ENCODE measurements at places on chromosomes 13 and 19.
A peak's percentile ranks its signal among the peaks of the same experiment; 100 is the strongest.

DNA sequence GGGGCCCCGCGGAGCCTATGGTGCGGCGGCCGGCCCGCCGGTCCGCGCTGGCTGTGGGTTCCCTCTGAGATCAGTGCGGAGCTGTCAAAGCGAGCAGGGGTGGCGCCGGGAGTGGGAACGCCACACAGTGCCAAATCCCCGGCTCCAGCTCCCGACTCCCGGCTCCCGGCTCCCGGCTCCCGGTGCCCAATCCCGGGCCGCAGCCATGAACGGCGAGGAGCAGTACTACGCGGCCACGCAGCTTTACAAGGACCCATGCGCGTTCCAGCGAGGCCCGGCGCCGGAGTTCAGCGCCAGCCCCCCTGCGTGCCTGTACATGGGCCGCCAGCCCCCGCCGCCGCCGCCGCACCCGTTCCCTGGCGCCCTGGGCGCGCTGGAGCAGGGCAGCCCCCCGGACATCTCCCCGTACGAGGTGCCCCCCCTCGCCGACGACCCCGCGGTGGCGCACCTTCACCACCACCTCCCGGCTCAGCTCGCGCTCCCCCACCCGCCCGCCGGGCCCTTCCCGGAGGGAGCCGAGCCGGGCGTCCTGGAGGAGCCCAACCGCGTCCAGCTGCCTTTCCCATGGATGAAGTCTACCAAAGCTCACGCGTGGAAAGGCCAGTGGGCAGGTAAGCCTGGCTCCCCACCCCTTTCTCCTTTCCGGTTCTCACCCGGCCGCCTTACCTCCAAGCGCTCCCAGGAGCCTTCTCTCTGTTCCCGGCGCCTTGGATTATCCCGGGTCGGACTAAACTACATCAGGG is at the start of gene PDX1:
TSS of gene PDX1 (plus strand) at position 67 of the 743 bp plus-strand sequence. CDS start at position 206, 139 bp downstream.
- no peak for DNase-seq

- no peak for DNase-seq
Observed at GRCh38 chr13:40564342-40565001, 102.0 kb downstream of the FOXO1 start.

GRCh38 chr13:107867701-107868661 is 347.4 kb downstream of the LIG4 start:
- no peak for DNase-seq

DNA sequence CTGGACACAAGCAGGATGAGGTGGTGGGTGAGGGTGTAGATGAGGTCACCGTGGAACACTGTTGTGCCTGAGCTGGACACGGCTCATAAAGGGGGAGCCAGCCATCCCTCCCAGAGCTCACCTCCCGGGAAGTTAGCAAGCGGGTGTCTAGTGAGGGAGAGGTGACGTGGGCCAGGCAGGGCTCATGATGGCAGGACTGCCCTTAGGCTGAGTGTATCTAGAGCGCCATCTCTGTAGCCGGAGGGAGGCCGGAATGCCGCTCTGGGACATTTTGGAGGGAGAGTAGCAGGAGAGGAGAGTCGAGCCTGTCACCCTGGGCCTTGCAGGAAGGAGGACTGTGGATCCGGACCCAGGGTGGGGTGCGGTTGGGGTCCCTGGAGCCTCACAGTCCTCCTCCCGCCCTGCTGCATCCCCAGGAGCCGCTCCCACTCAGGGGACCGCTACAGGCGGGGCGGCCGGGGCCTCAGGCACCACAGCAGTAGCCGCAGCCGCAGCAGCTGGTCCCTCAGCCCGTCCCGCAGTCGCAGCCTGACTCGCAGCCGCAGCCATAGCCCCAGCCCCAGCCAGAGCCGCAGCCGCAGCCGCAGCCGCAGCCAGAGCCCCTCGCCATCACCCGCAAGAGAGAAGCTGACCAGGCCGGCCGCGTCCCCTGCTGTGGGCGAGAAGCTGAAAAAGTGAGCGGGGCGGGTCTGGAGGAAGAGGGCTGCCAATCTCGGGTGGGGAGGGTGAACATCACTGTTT is 9.2 kb downstream of the ZNF296 start:
- DNase-seq = no peak

DNA sequence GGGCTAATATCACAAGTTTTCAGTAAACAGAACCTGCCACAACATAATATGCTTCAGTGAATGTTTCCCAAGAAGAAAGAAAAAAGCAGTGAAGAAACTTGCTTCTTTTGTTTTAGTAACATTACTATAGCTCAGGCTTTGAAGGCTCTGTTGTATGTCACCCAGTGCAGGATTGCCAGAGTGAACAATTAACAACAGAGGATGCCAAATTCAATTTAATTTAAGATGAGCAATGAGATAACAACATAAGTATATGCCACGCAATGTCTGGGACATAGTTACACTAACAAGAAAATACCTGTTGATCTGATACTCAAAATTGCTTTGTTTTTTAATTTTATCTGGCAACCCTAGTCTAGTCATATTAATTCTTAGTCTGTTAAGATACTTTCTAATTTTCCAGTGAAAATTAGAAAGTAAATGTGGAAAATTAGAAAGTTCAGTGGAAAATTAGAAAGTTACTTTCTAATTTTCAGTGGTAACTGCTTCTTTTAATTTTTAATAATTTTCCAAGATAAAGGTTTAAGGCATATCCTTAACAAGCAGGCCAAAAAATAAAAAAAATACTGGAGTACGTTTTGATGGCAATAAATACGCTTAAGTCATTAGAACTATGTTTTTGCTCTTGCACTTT is 336.3 kb downstream of the SLITRK6 start:
- no peak for DNase-seq

- DNase-seq = no peak
Observed at GRCh38 chr13:21365574-21365973, 93.5 kb downstream of the ZDHHC20 start.

- DNase-seq = peak; percentile 69
Observed at GRCh38 chr19:17778968-17779929, 15.7 kb upstream of the B3GNT3 start.

DNA sequence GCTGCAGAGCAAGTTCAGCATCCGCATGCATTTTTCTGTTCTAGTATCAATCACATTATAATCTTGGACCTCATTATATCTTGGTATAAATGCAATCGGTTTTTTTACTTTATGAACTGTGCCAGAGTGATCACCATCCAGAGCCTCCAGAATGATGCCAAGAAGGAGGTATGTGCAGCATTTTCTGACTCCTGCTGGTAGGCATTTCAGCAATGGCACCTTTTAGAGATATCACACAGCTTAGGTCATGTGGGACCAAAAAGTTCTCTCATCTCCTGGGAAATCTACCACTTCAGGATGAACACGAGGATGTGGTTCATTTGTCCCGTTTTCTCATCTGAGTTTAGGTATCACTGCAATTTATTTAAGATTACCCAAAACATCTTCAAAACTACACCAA is 220.4 kb downstream of the VWA8 start:
- no peak for DNase-seq

DNA sequence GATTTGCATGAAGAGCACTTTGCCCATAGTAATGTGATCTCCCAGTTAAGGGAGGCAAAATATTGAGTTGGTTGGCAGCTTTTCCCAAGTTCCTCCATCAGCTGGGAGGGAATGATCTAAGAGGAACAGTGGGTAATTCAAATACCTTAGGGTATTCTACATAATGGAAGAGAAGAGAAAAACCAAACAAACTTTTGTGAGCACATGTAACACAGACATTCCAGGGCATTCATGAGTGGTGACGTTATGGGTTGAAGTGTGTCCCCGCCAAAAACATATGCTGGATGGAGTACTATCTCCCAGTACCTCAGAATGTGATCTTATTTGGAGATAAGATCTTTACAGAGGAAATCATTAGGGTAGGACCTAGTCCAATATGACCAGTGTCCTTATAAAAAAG is 220.1 kb downstream of the FOXO1 start:
- DNase-seq = no peak

DNA sequence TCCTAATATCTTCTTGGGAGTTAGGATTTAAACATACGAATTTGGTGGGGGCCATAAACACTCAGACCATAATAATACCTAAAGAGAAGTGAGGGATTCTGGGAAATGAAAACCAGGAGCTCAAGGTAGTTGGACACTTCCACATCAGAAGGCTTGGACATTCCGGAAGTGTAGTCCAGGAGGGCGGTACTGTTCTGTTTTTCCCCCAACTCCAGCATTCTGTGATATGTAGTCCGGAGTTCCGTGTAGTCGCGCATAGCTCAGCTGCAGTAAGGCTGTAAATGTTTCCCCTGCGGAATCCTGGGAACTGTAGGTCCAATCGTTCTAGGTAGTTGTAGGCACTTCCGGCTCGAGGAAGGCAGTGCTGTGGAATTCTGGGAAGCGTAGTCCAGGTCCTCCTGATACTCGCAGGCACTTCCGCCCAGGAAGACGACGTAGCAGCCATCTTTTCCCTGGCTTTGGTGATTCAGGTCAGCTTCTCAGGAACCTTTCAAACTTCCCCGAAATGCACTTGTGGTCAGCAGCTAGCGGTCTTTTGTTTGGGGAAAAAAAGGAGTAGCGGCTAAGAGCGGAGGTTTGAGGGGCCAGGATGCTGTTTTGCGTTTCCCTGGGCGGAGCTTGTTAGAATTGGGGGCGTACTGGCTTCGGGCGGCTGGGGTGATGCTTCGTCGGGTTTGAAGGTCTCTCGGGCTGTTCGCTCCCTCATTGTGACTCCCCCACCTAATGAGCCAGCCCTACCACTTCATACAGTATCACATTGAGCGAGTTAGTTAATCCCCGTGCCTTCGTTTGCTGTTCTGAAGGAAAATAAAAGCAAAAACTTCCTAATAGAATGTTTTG is at the start of gene ZNF226:
TSS of gene ZNF226 (plus strand) at position 428 of the 840 bp plus-strand sequence. CDS start 4,981 bp downstream, outside the sequence.
- peak; percentile 100 for DNase-seq

GRCh38 chr13:31747291-31747690 is 8.0 kb downstream of the RXFP2 start:
- DNase-seq = no peak

DNA sequence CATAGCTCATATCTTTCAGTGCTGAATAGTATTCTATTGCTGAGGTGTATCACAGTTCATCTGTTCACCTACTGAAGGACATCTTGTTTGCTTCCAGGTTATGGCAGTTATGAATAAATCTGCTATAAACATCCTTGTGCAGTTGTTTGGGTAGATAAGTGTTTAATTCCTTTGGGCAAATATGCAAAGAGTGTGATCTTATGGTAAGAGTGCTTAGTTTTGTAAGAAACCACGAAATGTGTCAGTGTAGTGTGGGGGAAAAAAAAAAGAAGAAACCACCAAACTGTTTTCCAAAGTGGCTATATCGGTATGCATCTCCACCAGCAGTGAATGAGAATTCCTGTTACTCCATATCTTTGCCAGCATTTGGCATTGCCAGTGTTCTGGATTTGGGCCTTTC is 93.3 kb downstream of the PIBF1 start:
- DNase-seq = peak; percentile 62

- no peak for DNase-seq
Observed at GRCh38 chr19:5881543-5882299, 11.4 kb upstream of the FUT5 start.

DNA sequence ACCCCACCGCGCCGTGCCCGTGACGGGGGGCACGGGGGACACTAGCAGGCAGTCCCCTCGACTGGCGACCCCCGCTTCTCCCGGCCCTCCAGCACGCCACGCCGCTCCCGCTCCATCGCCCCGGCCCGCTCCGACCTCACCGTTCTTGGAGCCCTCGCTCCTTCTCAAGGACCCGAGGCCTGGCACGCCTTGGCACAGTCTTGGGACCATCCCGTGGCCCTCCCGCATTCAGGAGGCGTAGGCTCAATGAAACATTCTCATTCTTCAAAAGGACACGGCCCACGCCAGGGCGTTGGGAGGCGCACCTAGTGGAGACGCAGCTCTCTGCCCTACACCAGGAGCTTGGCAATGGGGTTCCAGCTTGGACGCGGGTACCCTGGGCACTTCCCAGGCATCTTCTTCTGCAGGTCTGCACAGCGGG is 473 bp upstream of the CERS1 start:
- DNase-seq = no peak

- peak; percentile 48 for DNase-seq
Observed at GRCh38 chr13:107422421-107422820, 792.9 kb downstream of the LIG4 start.

GRCh38 chr19:661427-662196 is 1.4 kb downstream of the RNF126 start:
- peak; percentile 50 for DNase-seq

DNA sequence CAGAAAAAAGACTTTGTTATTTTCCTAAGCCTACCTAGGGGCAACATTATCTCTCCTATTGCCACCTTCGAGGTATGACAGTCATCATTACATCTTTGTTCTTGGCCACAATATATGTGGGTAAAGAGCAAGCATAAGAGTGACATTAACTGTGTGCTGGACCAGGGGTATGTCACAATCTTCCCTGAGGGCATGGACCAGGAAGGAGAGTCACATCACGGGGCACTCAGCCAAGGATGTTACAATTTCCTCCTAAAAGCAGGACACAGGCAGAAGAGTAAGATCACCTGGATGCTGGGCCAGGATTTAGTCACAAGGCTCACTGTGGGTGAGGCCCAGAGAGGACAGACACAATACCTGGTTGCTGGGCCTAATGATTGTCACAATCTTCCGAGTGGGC is 53.0 kb upstream of the ZNF728 start:
- no peak for DNase-seq

DNA sequence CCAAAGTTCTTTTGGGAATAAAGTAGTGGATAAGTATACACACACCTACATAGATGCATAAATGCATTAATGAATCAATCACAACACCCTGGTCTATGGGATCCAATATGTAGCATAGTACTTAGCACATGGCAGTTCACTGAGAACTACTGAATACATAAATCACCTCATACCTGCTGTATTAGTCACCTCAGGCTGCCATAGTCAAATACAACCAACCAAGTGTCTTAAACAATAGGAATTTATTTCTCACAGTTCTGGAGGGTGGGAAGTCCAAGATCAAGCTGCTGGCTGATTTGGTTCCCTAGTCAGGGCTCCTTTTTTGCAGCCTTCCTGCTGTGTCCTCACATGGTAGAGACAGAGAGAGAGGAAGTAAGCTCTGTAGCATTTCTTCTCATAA is 228.2 kb downstream of the NHLRC3 start:
- no peak for DNase-seq

GRCh38 chr13:50627111-50627510 is 216.4 kb downstream of the DLEU7 start:
- no peak for DNase-seq

DNA sequence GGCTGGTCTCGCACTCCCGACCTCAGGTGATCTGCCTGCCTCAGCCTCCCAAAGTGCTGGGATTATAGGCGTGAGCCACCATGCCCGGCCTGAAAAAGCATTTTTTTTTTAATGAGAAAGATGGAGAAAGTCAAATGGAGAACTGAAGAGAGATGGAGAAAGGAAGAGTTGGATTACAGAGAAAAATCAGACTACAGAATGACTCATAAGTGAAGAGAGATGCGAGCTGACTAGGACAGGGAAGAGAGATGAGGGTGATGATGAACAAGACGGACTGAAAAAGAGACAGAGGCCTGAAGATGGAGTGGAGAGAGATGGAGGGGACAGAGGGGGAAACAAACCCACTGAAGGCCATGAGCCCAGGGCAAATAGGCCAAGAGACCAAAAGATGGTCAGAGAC is 1.5 kb downstream of the DHX34 start:
- DNase-seq = no peak

All from MV-4-11 (cell line).